ENCODE measurements at places on chromosomes 5 and 9. TPM values are rescaled to one million over a fixed set of nuclear protein-coding genes. Genes with fewer than 3 reads are reported as not detected.

Gene THOC3
- total RNA-seq = 67.3 TPM

DNA sequence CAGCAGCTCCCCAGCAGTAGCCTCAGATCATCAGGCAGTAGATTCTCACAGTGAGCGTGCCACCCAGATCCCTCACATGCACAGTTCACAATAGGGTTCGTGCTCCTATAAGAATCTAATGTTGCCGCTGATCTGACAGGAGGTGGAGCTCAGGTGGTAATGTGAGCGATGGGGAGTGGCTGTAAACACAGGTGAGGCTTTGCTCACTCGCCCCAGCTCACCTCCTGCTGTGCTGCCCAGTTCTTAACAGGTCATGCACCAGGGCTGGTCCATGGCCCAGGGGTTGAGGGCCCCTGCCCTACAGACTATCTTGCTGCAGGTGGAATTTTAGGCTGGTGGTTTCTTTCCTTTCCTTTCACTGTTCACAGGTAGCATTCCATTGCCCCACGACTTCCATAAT lies 100.2 kb downstream of the MRPL36 start:
- H3K4me1 ChIP-seq = peaks cover 24% of the 10 kb centered on the region
- DNase-seq = no peak
- H3K27me3 ChIP-seq = peaks cover 16% of the 10 kb centered on the region
- no peak overlapping the region for H3K4me3 ChIP-seq
- H3K36me3 ChIP-seq = no peaks in the 10 kb centered on the region

DNA sequence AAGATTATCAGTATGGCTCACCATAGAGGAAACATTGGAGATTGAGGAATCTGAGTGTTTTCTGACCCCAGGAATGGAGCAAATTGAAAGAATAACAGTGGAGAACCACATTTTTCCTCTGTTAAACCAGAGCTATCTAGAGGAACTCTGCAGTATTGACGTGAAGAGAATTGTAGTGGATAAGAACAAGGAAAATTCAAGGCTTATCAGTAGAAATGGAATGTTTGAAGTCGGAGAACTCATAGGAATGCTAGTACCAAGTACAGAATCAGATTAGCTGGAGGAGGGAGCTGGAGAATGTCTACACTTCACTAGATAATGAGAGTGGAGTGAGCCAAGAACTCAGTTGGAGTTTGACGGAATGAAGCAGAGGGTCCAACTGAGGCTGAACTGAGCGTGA lies 50.3 kb downstream of the SNCAIP start:
- no peaks in the 10 kb centered on the region for H3K36me3 ChIP-seq
- H3K27me3 ChIP-seq = peaks cover 2% of the 10 kb centered on the region

DNA sequence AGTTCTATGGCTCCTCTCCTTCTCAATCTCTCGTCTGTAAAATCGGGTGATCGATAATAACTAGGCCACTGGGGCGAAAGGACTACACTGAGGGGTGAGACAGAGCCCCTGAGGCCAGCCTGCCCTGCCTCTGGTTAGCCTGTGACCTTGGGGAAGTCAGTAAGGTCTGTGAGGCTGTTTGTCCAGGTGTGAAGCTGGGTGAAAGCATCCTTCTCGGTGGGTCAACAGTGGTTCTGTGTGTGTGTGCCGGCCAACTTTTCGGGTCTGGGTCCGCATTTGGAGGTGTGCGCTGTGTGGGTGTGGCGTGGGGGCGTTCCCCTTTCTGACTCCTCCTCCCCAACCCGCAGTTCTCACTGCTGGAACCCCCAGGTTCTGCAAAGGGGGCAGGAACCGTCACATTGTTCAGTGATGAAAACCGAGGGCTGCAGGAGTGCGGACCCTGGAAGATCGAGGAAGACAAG lies 5.0 kb upstream of the RNF44 start:
- DNase-seq = peak; percentile 78
- H3K4me1 ChIP-seq = peaks cover 67% of the 10 kb centered on the region
- H3K27me3 ChIP-seq = no peaks in the 10 kb centered on the region
- H3K36me3 ChIP-seq = no peaks in the 10 kb centered on the region
- H3K4me3 ChIP-seq = peak overlapping the region; percentile 84

DNA sequence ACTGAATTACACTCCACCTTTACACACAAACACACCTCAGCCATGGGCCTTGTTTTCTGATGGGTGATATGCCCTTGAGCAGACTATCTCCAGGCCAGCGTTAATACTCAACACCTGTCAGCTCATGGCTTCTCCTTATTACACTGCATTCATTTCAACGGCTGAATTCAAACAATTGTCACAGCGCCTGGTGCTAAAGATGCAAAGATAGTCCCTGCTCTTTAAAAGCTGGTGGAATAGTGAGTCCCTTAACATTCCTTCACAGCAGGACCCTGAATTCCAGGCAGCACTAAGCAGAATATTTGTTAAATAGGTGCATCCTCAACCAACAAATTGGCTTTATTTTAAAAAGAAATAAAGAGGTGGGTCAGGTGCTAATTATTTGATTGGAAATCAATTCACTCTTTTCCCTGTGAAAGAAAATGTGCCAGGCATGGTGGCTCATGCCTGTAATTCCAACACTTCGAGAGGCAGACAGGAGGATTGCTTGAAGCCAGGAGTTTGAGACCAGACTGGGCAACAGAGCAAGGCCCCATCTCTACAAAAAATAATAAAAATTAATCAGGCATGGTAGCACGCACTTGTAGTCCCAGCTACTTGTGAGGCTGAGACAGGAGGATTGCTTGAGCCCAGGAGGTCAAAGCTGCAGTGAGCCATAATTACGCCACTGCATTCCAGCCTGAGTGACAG lies 155.7 kb upstream of the EFNA5 start:
- H3K36me3 ChIP-seq = no peaks in the 10 kb centered on the region
- no peak overlapping the region for H3K27ac ChIP-seq
- no peak overlapping the region for H3K4me3 ChIP-seq
- H3K4me1 ChIP-seq = no peaks in the 10 kb centered on the region

DNA sequence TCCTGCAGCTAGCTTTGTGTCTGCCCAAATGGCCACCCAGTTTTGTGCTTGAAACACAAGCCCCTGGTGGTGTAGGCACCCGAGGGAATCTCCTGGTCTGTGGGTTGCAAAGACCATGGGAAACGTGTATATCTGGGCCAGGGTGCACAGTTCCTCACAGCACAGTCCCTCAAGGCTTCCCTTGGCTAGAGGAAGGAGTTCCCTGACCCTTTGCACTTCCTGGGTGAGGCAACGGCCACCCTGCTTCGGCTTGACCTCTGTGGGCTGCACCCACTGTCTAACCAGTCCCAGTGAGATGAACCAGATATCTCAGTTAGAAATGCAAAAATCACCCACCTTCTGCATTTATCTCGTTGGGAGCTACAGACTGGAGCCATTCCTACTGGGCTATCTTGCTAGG lies 865.0 kb upstream of the ACO1 start:
- H3K36me3 ChIP-seq = no peaks in the 10 kb centered on the region
- H3K4me1 ChIP-seq = peaks cover 16% of the 10 kb centered on the region
- no peak overlapping the region for H3K27ac ChIP-seq
- no peak for DNase-seq
- H3K27me3 ChIP-seq = no peaks in the 10 kb centered on the region

DNA sequence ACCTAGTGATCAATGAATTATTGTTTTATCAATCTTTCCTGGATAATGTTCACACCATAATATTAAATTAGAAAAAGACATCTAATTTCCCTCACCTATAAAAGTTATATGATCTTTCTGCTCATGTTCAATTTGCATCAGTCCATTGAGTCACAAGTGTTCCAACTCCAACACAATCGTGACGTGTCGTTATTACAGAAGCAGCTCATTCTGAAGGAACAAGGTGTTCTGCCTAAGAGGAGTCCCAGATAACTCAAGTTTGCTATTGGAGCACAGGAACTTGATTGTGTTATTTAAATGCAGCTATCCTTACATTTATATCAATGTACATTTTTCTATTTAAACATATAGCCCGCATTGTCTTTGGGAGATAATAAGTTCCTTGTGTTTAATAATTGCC lies 30.6 kb downstream of the ATPSCKMT start:
- no peaks in the 10 kb centered on the region for H3K4me1 ChIP-seq
- H3K36me3 ChIP-seq = peaks cover 19% of the 10 kb centered on the region
- no peak overlapping the region for H3K27ac ChIP-seq
- DNase-seq = no peak
- no peaks in the 10 kb centered on the region for H3K27me3 ChIP-seq

- no peaks in the 10 kb centered on the region for H3K27me3 ChIP-seq
- no peak for DNase-seq
- no peak overlapping the region for H3K27ac ChIP-seq
- no peak overlapping the region for H3K4me3 ChIP-seq
- peaks cover 14% of the 10 kb centered on the region for H3K4me1 ChIP-seq
Measured at GRCh38 chr5:14429101-14430050, 152.2 kb upstream of the OTULINL start.

GRCh38 chr9:470552-471194 lies 256.0 kb downstream of the DOCK8 start:
- H3K4me1 ChIP-seq = peaks cover 22% of the 10 kb centered on the region
- H3K27ac ChIP-seq = peak overlapping the region; percentile 90
- peak; percentile 12 for DNase-seq
- H3K27me3 ChIP-seq = no peaks in the 10 kb centered on the region

Gene SQSTM1
- total RNA-seq = 123 TPM

Gene TRPM3
- not detected for total RNA-seq

GRCh38 chr9:6355728-6356127 lies 27.6 kb downstream of the TPD52L3 start:
- DNase-seq = no peak
- peaks cover 6% of the 10 kb centered on the region for H3K4me1 ChIP-seq
- no peak overlapping the region for H3K4me3 ChIP-seq
- peaks cover 5% of the 10 kb centered on the region for H3K27me3 ChIP-seq

Gene PCDHA11
- not detected for total RNA-seq

- no peak overlapping the region for H3K4me3 ChIP-seq
- peak overlapping the region; percentile 4 for H3K27ac ChIP-seq
- no peaks in the 10 kb centered on the region for H3K27me3 ChIP-seq
Measured at GRCh38 chr9:31390403-31391025, 993.9 kb upstream of the ACO1 start.

DNA sequence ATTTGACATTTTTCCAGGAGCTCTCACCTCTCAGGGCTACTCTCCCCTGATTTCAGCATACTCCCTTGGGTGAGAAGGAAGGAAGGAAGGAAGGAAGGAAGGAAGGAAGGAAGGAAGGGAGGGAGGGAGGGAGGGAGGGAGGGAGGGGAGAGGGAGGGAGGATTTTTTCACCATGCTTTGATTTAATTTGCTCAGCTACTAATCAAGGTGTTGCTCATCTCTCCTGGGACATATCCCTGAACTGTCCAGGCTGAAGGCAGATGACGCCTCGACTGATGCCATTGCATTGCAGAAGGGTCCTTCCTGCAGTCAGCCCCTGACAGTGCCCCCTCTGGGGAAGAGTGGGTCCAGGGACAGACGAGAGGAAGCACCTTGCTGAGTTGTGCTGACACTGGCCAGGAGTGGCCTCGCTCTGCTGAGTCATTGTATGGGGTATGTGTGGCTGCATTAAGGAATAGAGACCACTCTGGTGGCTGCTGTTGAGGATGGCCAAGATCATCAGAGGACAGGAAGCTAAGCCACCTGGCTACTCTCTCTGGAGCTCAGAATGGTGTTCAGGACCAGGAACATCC lies 43.6 kb upstream of the CRB2 start:
- H3K27ac ChIP-seq = no peak overlapping the region
- no peak for DNase-seq
- no peaks in the 10 kb centered on the region for H3K4me1 ChIP-seq
- H3K36me3 ChIP-seq = no peaks in the 10 kb centered on the region

Gene CCL28
- 15.0 TPM for total RNA-seq

DNA sequence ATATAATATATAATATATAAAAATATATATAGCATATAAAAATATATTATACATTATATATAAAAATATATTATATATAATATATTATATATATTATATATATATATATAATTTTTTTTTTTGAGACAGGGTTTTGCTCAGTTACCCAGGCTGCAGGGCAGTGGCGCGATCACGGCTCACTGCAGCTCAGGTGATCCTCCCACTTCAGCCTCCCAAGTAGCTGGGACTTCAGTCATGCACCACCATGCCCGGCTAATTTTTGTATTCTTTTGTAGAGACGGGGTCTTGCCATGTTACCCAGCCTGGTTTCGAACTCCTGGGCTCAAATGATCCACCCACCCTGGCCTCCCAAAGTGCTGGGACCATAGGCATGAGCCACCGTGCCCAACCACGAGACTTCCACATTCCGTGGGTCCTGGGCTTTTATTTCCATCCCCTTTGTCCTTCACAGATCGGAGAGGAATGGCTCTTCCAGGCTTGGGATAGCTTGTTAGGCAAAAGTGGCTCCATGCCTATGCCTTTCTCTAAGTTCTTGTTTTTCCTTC lies 62.0 kb upstream of the IER5L start:
- H3K27me3 ChIP-seq = no peaks in the 10 kb centered on the region
- no peak for DNase-seq
- H3K4me1 ChIP-seq = peaks cover 49% of the 10 kb centered on the region

- no peak for DNase-seq
- H3K36me3 ChIP-seq = peaks cover 2% of the 10 kb centered on the region
- H3K4me1 ChIP-seq = no peaks in the 10 kb centered on the region
- H3K4me3 ChIP-seq = no peak overlapping the region
- H3K27ac ChIP-seq = no peak overlapping the region
Measured at GRCh38 chr5:10655161-10655971, 91.5 kb downstream of the ANKRD33B start.

- peaks cover 35% of the 10 kb centered on the region for H3K4me1 ChIP-seq
- H3K4me3 ChIP-seq = no peak overlapping the region
- H3K27me3 ChIP-seq = no peaks in the 10 kb centered on the region
- peaks cover 7% of the 10 kb centered on the region for H3K36me3 ChIP-seq
- H3K27ac ChIP-seq = no peak overlapping the region
Measured at GRCh38 chr9:19239955-19240354, 9.5 kb downstream of the DENND4C start.

Gene ANKRD18B
- not detected for total RNA-seq

DNA sequence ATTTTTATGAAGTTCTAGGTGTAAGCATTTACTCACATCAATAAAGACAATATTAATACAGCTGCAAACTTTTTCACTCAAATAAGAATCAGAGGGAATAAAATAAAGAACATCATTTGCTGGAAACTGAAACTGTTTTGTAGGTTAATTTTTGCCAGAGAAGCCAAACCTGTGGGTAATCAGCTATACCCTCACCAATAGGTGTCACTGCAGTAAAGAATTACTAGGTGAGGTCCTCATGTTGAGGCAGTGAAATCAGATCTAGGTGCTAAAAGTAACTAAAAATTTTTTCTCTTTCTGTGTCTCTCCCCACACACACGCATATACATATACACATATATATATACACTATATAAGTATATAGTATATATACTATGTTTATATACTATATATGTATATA lies 1016.3 kb upstream of the SEMA6A start:
- H3K4me1 ChIP-seq = no peaks in the 10 kb centered on the region
- H3K27ac ChIP-seq = no peak overlapping the region
- no peaks in the 10 kb centered on the region for H3K27me3 ChIP-seq
- DNase-seq = no peak
- no peaks in the 10 kb centered on the region for H3K36me3 ChIP-seq
- H3K4me3 ChIP-seq = no peak overlapping the region

Gene VCAN
- total RNA-seq = not detected

- H3K27ac ChIP-seq = no peak overlapping the region
- H3K4me3 ChIP-seq = no peak overlapping the region
- no peaks in the 10 kb centered on the region for H3K4me1 ChIP-seq
- H3K27me3 ChIP-seq = no peaks in the 10 kb centered on the region
Measured at GRCh38 chr5:82257729-82258128, 20.4 kb downstream of the RPS23 start.

Gene ANXA1
- total RNA-seq = 33.5 TPM

GRCh38 chr5:119840175-119840574 lies 210.8 kb downstream of the FAM170A start:
- H3K36me3 ChIP-seq = no peaks in the 10 kb centered on the region
- H3K4me1 ChIP-seq = no peaks in the 10 kb centered on the region
- no peaks in the 10 kb centered on the region for H3K27me3 ChIP-seq
- no peak overlapping the region for H3K27ac ChIP-seq

GRCh38 chr5:123209502-123210027 lies 120.5 kb downstream of the PRDM6 start:
- H3K27me3 ChIP-seq = peaks cover 7% of the 10 kb centered on the region
- H3K4me1 ChIP-seq = no peaks in the 10 kb centered on the region
- no peak overlapping the region for H3K27ac ChIP-seq

Gene HAVCR1
- not detected for total RNA-seq

Measured in activated CD8-positive, alpha-beta T cell treated with anti-CD3 and anti-CD28 coated beads for 36 hours (primary cell).